ENCODE measurements at places on chromosomes 4 and X.

DNA sequence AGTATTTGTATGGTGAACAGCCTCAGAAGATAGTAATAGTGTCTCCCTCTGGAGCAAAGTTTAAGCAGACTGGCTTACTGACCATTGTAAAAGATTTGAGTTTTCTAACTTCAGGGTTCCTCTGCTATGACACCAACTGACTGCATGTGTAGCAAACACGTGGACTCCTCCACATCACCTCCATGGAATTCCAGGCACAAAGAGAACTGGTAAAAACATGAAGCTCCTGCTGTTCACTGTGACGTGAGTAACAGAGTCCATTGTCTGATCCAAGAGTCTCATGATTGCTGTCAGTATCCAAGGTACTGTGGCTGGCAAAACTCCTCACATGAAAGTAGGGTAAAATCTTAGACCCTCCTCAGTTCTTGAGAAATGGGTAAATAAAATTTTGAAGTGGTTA, 107.6 kb upstream of the FAM9B start:
- DNase-seq: peak; percentile 55

DNA sequence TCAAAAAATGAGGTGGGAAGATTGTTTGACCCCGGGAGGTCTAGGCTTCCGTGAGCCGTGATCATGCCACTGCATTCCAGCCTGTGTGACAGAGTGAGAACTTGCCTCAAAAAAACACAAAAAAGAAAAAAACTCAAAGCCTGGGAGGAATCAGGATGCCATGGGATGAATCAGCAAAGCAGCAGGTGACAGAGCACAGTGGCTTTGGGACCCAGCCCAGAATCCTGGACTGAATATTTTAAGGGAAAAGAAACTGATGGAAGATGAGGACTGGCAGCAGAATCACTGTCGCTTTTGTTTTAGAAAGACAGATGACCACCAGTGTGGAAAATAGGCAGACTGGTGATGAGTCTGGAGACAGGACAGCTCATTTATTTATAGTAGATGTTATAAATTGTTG, 16.6 kb downstream of the S100G start:
- DNase-seq: peak; percentile 44

DNA sequence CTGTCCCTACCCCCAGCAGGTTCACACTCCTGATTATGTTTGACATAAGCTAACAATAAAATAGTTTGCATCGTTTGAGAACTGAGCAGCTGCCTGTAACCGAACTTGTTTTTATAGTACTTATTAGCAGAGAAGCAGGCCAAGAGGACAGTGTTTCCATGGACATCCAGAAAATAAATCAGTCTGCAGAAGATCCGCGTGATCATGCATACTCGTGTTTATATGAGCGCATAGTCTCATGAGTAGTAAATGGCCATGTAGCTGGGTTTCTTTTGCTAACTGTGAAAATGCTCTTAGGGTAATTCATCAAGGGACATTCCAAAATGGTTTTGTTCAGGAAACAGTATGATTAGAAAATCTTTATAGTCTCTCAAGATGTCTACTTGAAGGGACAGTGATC, 289.2 kb downstream of the DCTD start:
- DNase-seq: no peak

DNA sequence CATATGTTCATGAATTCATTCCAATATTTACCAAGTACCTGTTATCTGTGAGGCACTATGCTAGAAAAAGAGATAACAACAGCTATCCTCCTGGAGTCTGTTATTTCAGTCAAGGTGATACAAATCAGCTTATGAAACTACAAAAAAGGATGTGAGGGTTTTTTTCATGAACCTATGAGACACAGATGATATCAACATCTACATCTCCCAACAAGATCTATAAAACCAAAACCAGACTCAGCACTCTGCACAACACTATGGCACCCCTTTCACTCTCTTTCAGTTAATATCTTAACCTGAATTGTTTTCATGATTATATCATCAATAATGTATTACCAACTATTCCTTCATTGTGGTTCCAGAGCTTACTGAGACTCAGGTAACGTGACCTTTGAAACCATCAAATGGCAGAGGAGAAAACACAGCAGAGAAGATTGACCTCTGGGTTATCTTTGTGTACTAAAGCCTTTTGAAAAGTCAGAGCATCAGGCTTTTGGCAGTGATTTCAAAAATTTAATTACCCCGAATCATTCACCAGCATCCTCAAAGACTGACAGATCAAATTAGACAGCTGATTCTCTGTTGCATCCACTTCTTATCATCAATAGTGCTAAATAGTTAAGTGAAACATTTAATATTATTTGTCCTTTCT, 244.6 kb upstream of the FTHL17 start:
- no peak for DNase-seq

- no peak for DNase-seq
Measured at GRCh38 chr4:152539556-152540292, 3.8 kb upstream of the FBXW7 start.

- no peak for DNase-seq
Measured at GRCh38 chr4:143668930-143669552, 31.4 kb downstream of the FREM3 start.

DNA sequence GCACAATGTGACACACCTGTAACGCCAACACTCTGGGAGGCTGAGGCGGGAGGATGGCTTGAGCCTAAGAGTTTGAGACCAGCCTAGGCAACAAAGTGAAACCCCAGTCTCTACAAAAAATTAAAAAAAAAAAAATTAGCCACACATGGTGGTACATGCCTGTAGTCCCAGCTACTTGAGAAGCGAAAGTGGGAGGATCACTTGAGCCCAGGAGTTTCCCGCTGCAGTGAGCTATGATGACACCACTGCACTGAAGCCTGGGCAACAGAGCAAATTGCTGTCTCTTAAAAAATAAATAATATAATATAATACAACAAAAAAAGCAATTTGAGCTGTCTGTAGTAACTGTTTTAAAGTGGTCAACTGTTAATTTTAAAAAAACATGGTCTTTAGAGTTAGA, 13.2 kb downstream of the SPOCK3 start:
- no peak for DNase-seq
